ENCODE measurements at places on chromosomes 7 and 10.

- no peak for DNase-seq
These were observed 22.2 kb downstream of the ZRANB1 start for GRCh38 chr10:124963866-124964720.

GRCh38 chr10:28875549-28876081 is 198.3 kb downstream of the BAMBI start:
- DNase-seq: peak; percentile 21

DNA sequence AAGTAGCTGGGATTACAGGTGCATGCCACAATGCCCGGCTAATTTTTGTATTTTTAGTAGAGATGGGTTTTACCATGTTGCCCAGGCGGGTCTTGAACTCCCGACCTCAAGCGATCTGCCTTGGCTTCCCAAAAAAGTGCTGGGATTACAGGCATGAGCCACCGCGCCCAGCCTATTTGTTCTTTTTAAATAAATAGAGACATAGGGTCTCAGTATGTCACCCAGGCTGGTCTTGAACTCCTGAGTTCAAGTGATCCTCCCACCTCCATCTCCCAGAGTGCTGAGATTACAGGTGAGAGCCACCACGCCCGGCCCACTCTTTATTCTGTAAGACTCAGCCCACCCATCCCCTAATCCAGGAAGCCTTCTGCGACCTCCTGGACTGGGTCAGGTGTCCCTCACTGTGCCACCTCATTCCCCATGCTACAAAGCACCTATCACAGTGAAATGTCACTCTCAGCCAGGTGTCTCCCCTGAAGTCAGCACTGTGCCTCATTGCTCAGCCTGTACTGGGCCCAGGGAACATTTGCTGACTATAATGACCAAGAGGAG is 2.8 kb downstream of the TMEM120A start:
- no peak for DNase-seq

DNA sequence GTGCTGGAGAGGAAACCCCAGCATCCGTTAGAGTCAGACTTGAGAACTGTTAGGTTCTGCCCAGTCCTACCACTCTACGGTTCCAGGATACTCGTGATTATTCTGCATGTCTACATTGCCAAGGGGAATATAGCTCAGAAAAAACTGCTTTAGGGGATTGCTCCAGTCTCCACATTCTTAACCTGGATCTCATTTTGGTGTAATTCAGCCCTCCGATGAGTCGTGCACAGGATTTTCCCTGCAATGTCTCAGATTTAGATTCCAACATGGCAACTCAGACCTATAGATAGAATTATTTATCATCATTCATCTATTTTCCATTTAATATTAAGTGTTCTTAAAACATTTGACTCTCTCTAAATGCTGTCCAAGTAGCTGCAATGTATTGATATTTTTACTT is 121.1 kb upstream of the ZEB1 start:
- DNase-seq: no peak

DNA sequence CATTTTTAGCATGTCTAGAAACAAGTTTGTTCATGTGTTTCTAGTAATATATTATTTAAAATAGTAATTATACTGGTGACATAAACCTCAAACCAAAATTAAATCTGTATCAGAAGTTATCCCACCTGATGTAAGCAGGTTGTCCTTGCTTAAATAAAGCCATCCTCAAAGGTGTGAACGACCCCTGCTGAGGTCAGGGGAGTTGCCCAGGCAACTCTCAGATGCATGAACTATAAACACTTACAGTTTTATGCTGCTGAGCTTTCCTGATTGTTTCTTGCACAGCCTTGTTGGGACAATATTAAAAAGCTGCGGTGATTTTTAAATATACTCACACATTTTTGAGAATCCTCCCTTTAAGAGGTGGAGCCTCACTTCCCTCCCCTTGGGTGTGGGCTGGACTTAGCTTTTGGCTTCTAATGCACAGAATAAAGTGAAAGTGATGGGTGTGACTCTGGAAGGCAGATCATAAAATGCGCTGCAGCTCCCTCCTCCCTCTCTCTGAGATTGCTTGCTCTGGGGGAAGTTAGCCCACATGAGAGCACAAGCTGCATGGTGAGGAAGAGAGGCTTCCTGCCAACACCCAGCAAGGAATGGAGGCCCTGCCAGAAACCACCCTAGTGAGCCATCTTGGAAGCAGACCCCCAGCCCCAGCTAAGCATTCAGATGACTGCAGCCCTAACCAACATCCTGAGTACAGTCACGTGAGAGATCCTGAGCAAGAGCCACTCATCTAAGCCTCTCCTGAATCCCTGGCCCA is 152.7 kb downstream of the SKIDA1 start:
- DNase-seq: no peak

DNA sequence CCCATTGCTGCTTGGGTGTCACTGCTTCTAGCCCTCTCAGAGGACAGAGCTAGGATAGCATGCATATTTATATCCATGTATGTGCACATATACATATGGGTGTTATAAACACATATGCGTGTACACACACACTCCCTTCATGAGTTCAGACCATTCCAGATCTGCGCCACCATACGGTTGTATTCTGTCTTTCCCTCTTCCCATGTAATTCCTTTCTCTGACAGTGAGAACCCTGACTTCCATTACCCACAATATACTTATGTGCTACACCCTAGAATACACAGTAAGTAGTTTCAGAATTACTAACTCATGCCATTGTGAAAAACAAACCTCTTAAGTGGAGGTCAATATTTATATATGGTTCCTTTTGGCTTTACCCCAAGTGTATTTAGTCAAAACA is 116.6 kb upstream of the SAMD8 start:
- no peak for DNase-seq

DNA sequence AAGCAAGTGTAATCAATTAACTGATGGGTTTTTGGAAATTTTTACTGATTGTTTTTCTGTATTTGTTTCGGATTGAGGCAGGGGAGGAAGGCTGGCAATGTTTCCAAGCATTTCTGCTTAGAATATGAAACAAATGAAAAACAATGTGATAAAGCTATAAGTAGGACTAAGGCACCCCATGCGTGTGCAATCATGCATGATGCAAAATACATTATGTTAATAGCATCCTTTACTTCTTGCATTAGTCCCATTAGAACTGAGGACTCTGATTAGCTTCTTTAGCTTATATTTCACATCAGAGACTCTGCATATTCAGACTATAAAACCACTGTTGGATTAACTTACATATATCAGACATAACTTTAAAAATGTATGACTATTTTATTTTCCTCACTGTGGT is 48.7 kb upstream of the AGMO start:
- no peak for DNase-seq

DNA sequence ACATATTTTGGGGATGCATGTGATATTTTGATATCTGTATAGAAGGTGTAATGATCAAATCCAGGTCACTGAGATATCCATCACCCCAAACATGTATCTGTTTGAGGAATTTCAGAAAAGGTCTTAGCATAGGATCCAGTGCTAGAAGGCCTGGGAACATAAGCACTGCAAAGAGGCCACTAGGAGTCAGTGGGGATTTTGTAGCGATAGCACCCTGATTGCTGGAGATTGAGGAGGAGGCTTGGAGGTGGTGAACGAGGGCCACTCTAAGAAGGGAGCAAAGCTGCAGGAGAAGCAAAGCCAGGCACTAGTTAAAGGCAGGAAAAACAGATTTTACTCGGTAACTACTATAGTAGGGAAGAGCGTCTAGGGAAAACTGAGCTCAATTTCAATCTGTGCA is 324.0 kb downstream of the LHFPL3 start:
- no peak for DNase-seq

- DNase-seq: peak; percentile 63
These were observed 1.0 kb downstream of the TLL2 start for GRCh38 chr10:96512524-96513304.

- no peak for DNase-seq
These were observed 73.8 kb downstream of the DIP2C start for GRCh38 chr10:615583-616152.

DNA sequence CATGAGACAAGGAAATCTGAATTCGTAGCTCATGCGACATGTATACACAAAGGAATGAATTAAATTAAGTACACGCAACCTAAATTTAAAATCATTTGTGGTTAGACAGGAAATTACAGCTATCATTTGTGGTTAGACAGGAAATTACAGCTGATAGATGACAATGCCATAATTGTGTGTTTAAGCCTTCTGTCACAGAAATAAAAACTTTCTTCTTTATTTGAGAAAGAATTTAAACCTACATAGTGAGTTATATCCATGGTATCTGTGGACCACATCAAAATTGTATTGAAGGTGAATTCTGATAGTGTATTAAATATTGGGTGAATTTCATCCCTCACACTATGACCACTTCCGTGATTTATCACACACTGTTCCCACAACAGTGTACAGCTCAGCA is 362.9 kb downstream of the MAGI2 start:
- no peak for DNase-seq

DNA sequence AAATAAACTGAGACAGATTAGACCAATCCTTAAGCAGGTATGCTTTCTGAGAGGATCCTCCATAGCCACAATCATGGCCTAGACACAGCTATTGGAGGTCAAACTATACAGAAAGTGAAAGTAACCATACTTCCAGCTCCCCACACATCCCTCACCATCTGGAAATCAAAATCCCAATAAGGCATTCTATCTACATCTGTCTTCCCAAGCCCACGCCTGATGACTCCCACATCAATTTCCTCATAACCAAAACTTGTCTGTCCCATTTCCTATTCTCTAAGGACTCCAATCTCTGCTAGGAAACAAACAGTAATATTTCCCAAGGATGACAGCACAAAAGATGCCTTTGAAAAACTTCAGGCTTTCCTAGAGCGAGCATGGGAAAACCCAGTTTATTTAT is 247.3 kb upstream of the HPS1 start:
- DNase-seq: no peak

DNA sequence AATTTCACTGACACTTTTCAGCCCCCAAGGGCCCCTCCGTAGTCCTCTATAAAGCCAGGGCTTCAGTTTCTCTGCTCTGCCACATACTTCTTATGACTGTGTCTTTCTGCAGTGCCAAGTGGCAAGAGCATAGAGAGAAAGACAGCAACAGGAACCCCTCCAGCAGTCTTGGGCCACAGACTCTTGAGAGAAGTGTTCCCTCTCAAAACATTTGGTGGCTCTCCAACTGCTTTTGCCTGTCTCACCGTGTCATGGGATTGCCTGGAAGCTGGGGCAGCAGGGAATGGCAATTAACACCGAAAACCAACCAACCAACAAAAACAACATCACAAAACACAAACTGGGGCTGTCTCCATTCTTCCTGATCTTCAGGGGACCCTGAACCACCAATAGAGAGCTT is 73.8 kb upstream of the ELN start:
- no peak for DNase-seq

GRCh38 chr7:126213876-126214275 is 1038.9 kb downstream of the GRM8 start:
- no peak for DNase-seq

DNA sequence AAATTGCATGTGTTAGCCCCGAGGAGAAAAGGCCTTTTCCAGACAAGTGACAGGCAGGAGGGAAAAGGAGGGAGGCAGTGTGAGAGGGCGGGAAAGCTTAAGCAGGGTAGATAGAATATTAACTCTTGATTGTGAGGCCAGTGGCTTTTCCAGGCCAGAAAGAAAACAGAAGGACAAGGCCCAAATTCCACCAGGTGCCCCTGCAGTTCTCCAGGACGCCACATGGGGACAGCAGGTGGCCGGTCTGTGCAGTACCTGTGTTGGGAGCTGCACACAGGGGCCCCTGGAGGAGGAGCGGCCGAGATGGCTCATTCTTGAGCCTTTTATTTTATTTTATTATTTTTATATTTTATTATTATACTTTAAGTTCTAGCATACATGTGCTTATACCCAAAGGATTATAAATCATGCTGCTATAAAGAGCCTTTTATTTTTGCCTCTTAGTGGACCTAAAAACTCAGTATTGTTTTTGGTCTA is 141.3 kb upstream of the KLF14 start:
- DNase-seq: peak; percentile 88
